Activated CD4-positive, alpha-beta T cell treated with anti-CD3 and anti-CD28 coated beads for 24 hours (primary cell): ENCODE measurements at places on chromosomes 3 and 15.

DNA sequence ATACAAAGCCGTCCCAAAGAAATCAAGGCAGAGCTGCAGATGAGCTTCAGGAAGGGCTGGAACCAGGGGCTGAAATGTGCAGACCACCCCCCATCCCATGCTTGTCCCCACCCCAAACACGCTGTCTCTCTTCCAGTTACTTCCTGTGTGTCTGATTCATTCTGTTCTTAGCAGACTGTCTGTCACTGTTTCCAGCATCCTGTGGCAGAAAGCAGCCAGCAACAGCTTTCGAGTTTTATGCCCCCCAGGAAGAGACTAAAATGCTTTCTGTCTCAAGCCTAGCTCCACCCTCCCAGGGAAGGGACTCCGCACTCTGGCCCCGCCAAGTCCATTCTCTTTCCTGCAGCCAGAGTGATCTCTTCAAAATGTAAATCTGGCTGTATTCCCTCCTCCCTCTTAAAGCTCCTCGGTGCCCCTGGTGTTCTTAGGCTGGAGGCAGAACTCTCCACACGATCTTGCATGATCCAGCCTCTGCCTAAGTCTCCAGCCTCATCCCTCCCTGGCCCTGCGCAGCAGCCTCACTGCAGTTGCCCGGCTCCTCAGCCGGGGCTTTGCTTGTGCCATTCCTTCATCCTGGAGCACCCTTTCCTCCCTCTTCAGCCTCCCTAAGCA is 41.5 kb downstream of the HRH1 start:
- no peak for DNase-seq

GRCh38 chr3:100075851-100076730 is 38.2 kb downstream of the FILIP1L start:
- no peak for DNase-seq

DNA sequence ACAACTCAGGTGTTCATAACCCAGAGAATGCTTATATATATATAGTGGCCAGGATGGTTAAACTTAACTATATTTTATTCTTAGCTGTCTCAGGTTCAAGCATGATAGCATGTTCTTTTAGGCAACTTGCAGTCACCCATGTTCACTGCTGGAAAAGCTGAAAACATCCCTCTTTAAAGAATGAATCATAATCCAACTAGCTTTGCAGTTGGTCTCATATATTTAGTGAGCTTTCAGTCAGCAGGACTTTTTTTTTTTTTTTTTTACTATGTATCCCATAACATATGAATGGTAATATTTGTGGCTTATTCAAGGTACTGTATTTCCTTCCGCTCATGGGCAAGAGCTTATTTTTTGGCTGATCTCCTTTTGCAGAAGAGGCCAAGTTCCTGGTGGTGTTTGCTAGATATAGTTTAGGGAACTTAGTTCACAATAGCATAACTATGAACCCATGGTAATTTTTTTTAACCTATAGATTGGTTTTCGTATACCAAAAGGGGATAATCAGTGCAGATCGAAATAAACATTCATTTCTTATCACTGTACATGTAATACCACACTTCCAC is 77.6 kb downstream of the CMSS1 start:
- DNase-seq, result no peak

- no peak for DNase-seq
Observed at GRCh38 chr3:126531051-126531330, 7.0 kb downstream of the CHST13 start.

GRCh38 chr3:65562447-65562846 is 476.3 kb downstream of the MAGI1 start:
- DNase-seq, result no peak

GRCh38 chr3:161851941-161852566 is 355.4 kb downstream of the OTOL1 start:
- no peak for DNase-seq

- DNase-seq, result no peak
Observed at GRCh38 chr3:194481525-194482195, 5.1 kb downstream of the ATP13A3 start.

- no peak for DNase-seq
Observed at GRCh38 chr3:55880357-55880756, 393.3 kb upstream of the WNT5A start.

DNA sequence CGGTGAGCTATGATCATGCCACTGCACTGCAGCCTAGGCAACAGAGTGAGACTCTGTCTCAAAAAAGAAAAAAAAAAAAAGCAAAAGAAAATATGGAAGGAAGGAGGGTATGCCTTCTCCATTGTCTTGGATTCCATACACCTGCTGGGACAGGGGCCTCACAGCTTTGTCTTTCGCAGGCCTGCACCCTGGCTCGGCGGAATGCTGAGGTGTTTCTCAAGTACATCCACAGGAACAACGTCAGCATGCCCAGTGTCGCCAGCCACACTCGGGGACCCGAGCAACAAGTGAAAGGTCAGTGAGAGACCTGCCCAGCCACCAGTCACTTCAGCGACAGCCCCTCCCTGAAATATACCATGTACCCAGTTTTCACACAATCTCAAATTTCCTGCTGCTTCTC is 288.5 kb upstream of the UMPS start:
- DNase-seq, result no peak

- no peak for DNase-seq
Observed at GRCh38 chr15:36479200-36479896, 100.1 kb upstream of the CDIN1 start.

DNA sequence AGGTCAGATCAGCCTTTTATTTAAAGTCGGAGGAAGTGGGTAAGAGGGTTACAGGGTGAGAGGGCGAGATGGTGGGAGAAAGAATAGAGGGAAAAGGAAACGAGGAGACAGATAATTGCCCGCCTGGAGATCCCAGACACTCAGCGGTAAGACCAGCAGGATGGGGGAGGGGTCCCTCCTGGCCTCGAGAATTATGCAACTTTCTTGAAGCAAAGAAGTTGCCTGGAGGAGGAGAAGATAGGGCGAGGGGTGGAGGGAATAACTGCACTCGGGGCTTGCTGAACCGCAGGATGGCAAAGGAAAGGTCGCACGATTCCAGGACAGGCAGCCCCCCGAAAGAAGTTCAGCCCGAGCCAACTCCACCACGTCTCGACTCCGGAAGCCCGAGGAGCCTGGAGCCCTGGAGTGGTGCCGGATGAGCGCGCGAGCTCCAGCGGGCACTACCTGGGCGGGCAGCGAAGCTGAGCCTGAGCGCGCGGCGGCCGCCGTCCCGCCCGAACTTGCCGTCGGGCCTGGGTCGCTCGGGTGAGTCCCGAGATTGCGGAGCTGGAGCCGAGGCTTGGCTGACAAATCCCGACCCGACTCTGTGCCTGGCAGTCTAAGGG is 402 bp downstream of the WWTR1 start:
- DNase-seq, result no peak

DNA sequence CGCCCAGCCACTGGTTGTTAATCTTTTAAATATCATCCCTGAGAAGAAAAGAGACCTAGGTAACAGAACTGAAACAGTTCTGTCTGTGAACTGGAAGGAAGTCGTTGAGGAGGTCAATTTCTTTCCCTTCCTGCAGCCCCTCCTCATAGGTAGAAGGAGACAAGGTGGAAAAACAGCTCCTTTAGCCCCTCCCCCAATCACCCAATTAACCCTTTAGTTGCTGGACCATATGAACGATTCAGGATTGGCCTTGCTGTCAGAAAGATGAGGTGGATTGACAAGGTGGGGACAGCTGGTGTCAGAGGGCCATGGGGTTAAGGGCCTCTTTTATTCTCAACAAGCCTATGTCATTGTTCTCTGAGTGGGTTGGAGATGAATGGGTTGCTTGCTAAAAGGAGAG is 36.0 kb upstream of the ZNF445 start:
- DNase-seq, result no peak

DNA sequence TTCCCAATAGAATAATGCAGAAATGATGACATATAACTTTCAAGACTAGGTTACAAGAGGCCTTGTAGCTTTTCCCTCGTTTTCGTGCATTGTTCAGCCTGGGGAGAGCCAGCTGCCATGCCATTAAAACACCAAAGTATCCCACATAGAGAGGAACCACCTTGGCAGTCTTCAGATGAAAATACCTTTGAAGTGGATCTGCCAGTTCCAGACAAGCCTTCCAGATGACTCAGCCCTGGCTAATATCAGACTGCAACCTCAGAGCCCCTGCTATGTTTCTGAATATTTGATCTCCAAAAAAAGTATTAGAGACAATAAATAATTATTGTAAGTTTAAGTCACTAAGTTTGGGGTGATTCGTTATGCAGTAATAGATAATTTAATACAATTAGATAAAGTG is 294.3 kb upstream of the GBE1 start:
- no peak for DNase-seq

- no peak for DNase-seq
Observed at GRCh38 chr3:37107846-37108245, 66.5 kb downstream of the LRRFIP2 start.

DNA sequence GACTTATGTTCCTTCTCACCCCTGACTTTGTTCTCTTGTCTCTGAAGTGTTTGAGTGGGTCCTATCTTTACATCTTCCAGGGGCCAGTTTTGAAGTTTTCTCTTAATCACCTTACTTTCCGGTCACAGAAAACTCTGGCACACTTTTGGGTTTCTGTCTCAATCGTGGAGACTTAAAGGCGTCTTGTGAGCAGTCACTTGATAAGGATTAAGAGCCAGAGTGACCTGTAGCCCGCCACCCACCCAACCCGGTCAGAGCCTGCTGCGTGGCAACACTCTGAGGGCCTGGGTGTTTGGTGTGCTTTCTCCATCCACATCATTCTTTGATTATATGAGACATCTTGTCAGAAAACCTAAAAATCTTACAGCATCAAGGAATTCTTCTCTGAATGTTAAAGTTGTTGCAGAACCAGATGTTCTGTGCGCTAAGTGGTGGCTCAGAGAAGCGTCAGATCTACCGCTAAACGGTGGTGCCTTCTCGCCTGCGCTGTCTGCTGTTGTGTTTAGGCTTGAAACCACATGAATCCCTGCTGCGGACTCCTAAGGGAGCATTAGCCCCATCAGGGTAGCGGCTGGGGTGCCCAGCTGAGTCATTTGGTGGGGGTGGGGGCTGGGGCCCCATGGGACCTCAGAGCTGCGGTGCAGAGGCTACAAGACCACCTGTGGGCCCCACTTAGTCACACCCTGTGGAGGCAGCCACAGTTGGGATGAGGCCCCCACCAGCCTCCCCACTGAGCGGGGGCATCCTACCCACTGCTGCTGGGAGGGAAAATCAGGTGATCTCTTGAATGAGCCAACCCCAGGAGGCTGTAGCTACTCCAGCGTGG is 158.7 kb upstream of the BHLHE40 start:
- no peak for DNase-seq

DNA sequence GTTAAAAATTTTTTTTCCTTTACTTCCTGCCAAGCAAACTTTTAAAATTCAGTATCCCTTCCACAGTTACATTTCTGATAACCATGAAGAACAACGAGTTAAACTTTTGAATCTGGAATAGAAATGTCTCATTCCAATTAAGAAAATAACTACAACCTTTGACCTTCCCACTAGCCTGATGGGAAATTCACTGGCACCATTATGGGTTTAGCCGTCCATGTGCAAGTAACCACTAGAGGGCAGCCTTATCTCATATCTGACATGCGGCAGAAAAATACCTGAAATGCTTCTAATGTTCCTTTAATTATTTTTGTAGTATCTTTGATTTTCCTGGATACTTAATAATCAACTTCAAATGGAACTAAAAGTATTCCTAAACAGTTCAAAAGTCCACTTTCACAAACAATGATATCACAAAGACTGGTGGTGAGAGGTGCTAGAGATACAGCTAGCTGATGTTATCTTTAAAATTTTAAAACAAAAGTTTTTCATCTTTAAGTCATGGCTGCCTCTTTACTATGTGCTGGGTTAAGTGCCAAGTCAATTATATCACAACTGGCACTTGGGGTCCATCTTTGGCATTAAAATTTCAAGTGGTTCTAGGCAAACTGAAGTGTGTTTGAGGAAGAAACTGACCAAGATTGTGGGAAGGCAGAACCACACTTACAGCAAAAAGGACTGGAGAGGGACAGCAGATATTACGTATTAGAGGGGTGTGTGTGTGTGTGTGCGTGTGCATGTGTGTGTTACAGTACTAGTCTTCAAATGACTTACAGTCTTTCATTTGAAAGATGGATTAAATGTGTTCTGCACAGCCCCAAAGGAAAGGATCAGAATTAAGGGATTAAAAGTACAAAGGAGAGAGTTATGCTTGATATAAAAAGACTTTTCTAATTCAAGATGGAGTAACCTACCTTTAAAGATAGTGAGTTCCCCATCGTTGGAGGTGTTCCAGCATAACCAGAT is 107.1 kb upstream of the ICE2 start:
- no peak for DNase-seq

DNA sequence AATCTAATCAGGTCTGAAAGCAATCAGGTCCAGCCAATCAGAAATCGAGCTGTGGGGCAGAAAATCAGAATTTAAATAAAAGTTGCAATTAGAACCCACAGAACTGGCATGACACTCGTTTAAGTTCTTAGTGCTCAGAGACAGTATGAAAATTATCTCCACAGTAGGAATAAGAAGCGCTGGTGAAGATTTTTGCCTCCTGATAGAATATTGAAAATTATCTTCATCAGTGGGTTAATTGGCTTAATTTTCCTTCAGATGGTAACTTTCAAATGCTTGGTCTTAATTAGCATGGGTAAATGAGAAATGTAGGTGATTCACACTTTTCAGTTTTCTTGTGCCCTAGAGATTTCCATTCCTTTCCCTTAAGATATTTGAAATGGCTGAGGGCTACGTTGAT is 109.1 kb upstream of the MDFIC2 start:
- no peak for DNase-seq

DNA sequence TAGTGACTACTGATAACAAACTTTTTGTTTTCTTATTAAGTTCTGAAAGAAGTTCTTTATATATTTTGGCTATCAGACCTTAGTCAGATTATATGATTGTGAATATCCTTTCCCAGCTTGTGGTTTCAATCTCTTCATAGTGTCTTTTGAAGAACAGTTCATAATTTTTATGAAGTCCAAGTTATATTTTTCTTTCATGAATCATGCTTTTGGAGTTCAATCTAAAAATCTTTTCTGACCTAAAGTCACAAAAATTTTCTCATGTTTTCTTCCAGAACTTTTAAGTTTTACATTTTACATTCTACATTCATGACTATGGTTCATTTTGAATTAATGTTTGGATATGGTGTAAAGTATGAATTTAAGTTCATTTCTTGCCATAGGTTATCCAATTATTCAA is 34.2 kb upstream of the OCA2 start:
- DNase-seq, result no peak

DNA sequence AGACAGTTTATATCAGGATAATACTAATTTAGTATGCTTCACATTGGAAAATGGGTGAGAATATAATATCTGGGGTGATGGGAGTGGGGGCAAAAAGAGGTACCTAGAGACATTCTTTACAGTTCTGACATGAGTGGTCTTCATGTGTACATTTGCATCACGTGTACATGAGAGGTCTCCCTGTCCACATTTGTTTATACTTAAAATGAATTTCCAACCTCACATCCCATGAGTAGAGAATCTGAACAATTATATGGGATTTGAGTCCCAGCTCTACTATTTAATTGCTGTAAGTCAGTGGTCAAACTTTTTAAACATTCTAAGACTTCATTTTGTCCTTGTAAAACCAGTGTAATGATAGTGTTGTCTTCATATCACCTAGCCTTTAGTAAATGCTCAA is 408.4 kb downstream of the NAALADL2 start:
- DNase-seq, result no peak

GRCh38 chr3:43865351-43865750 is 174.6 kb downstream of the ABHD5 start:
- no peak for DNase-seq
